Ovary (tissue), 10 donors: ENCODE measurements at places on chromosomes 11 and 22. TPM values are rescaled to one million over a fixed set of nuclear protein-coding genes. Genes with fewer than 3 reads are reported as not detected.

Gene SMTNL1
- not detected for polyA plus RNA-seq

Gene AIFM3
- polyA plus RNA-seq = 1.1 TPM

Gene CARNS1
- 0.58 TPM for polyA plus RNA-seq

Gene GUCY1A2
- 7.7 TPM for polyA plus RNA-seq

Gene P2RY2
- polyA plus RNA-seq = 0.44 TPM

Gene ADAMTS8
- 0.51 TPM for polyA plus RNA-seq

Gene TPBGL
- polyA plus RNA-seq = 0.19 TPM

Gene SYT8
- not detected for polyA plus RNA-seq

Gene APOBEC3B
- 0.70 TPM for polyA plus RNA-seq

Gene RIMBP3C
- 0.04 TPM for polyA plus RNA-seq

Gene GLYATL2
- polyA plus RNA-seq = not detected

Gene OR8G5
- polyA plus RNA-seq = not detected

Gene TPH1
- 1.1 TPM for polyA plus RNA-seq

Gene PGA5
- 1.1 TPM for polyA plus RNA-seq

Gene HBE1
- polyA plus RNA-seq = 0.38 TPM

Gene B3GAT1
- polyA plus RNA-seq = 0.23 TPM

Gene BIRC3
- 1.9 TPM for polyA plus RNA-seq

Gene LMF2
- polyA plus RNA-seq = 1.5 TPM

Gene CHRNA10
- polyA plus RNA-seq = 0.54 TPM

Gene NAGA
- polyA plus RNA-seq = 17.6 TPM

Gene EIF3F
- polyA plus RNA-seq = 764 TPM

Gene C22orf31
- 0.20 TPM for polyA plus RNA-seq

Gene MS4A14
- polyA plus RNA-seq = 0.22 TPM

Gene RBM7
- 21.1 TPM for polyA plus RNA-seq

Gene PLEKHB1
- 9.6 TPM for polyA plus RNA-seq

Gene EFCAB6
- polyA plus RNA-seq = 2.5 TPM

Gene DHCR7
- 61.0 TPM for polyA plus RNA-seq

Gene CBLIF
- not detected for polyA plus RNA-seq

Gene CRYBA4
- polyA plus RNA-seq = not detected

Gene SLC22A12
- polyA plus RNA-seq = not detected

Gene BAIAP2L2
- polyA plus RNA-seq = not detected

Gene CTSF
- polyA plus RNA-seq = 222 TPM

Gene OR4D5
- not detected for polyA plus RNA-seq

Gene BTBD18
- polyA plus RNA-seq = not detected
